ENCODE measurements at places on chromosomes 4 and X.

DNA sequence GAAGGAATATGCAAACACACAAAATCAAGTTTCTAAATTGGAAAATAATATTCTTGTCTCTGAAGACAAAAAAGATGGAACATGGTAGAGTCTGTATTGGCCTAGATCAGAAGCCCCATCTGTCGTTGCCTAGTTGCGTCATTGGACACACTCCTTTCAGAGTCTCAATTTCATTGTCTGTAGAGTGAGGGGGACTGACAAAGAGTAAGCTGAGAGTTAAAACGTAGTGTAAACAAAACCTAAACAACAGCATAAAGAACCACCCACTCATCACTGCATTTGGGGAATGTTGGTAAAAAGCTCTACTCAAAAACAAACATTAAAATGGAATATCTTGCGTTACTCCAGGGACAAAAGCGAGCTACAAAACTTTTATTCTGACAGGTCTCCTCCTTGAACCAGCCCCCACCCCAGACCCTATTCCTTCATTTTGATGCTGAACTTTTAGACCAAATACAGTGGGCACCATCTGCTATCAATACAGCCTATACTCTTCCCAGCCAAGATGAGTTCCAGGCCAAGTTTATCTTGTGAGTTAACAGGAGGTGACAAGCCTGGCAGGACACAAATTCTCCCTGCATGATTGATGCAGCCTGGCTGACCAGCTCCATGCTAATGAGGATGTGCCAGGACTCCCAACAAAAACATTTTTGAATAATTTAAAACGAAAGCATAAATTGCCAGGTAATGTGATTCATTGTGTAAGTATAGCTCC, 125.2 kb downstream of the COL25A1 start:
- DNase-seq, result no peak

DNA sequence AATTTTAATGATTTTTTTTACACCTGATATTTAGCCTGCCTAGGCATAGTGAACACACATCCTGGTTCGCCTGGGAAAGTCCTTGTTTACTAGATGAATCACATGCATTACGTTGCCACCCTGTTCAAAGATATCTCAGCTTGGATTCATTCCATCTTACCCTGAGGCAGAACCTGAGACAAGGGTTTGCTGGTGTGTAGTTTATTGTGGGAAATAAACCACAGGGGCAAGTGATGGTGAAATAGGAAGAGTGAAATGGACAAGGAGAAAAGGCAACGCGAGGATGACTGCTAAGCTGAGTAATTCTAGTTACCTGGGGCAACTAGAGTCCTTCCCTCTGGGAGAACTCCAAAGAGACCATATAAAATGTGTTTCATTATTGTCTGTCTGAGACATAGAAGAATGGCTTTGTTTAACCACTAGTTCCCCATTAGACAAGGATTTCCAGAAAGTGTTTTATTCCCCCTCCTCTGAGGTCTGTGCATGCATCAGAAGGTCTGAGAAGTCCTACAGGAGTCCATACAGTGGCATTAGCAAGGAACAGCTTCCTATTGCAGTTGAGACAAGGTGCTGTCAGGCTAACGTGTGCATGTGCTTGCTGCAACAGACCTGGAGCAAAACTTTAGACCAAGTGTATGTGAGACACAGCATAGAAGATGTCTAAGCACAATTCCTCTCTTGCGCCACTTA, 797.3 kb upstream of the FRG1 start:
- DNase-seq, result no peak

- no peak for DNase-seq
These were observed 2.8 kb downstream of the EREG start for GRCh38 chr4:74367656-74368290.

DNA sequence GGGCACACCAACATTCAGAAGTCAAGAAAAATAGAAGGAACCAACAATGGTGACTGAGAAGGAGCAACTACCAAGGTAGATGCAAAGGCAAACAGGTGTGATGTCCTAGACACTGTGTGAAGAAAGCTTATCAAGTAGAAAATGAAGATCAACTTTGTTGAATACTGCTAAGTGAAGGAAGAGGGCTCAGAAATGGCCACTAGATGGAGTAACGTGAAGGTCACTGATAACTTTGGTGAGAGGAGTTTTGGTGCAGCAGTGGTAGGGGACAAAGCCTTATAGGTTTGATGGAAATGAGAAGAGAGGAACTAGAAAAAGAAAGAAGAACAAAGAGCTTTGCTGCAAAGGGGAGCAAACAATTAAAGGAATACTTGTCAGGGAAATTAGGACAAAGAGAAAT, 23.5 kb downstream of the OTC start:
- DNase-seq, result no peak

GRCh38 chrX:141467442-141467841, 117.1 kb downstream of the SPANXA1 start:
- no peak for DNase-seq

- no peak for DNase-seq
These were observed 22.8 kb downstream of the PDLIM3 start for GRCh38 chr4:185512516-185512915.

- DNase-seq, result no peak
These were observed 122.4 kb downstream of the C4orf33 start for GRCh38 chr4:129218360-129218759.

DNA sequence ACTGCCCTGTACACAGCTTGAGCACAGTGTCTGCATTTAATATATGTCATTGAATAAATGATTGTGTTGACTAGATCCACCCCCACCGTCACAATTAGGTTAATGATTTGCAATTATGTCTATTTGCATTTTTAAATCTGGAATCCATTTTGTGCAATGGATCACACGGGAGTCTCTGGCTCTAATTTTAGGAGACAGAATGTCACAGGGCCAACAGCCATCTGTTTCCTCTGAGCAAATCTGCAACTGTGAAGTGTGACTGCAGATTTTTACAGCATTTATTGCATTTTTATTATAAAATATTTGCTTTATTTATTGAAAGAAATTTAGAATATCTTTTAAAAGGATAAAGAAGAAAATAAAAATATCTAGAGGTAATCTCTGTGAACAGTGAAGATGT, 316.8 kb downstream of the HS3ST1 start:
- DNase-seq, result no peak

GRCh38 chrX:81957900-81958545, 756.1 kb downstream of the SH3BGRL start:
- DNase-seq, result no peak

Measured in activated CD8-positive, alpha-beta memory T cell treated with anti-CD3 and anti-CD28 coated beads for 4 hours (primary cell).